ENCODE measurements at places on chromosomes 2 and 18.

GRCh38 chr2:98623657-98624056 lies 15.3 kb downstream of the UNC50 start:
- no peak for DNase-seq

DNA sequence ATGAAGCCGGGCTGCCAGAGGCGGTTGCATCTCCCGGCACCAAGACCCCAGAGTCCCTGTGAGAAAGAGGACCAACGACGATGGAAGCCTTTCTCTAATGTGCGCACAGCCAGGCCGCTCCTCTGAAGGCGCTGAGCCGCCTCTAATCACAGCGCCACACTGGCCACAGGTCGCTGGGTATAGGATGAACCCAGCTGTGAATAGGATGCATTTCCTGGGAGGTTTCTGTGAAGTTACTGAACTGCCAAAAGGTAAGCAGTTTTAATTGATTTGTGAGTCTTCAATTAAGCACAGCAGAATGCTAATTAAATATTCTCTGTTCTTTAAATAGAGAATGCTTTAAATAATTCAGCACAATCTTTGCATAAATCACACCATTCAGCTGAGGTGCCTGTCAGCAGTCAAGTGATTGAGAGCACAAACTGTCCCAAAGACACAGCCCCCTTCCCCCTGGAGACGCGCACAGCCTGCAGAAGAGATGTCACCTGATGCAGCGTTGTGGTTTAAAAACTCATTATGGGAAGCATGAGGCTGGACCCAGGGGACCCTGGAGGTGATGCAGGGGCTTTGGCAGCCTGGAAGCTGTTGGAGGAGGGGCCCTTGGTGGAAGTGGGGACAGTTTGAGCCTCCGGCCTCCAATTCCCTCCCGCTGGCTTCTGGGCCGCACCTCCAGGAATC lies 98.1 kb downstream of the RTP5 start:
- DNase-seq: no peak

- peak; percentile 47 for DNase-seq
Measured at GRCh38 chr2:158457826-158458616, 1.3 kb downstream of the PKP4 start.

DNA sequence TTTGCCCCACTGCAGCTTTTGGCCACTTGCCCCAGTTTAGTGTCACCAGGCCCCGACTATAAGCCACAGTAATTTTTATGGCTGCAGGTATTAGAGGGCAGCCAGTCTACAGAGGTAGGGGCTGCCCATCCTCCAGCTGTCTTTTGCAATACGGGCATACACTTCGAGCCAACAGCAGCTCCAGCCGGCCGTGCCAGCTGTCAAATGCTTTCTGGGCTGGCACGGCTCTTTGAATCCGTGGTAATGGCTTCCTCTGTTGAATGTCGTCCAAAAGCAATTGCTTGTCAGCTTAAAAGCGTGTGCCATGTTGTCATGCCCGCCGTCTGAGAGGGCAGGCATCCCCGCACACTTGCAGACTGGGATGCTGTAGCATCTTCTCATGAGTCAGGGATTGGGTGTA lies 41.3 kb downstream of the BCL2L11 start:
- no peak for DNase-seq

- no peak for DNase-seq
Measured at GRCh38 chr2:41119489-41119888, 667.6 kb upstream of the SLC8A1 start.

DNA sequence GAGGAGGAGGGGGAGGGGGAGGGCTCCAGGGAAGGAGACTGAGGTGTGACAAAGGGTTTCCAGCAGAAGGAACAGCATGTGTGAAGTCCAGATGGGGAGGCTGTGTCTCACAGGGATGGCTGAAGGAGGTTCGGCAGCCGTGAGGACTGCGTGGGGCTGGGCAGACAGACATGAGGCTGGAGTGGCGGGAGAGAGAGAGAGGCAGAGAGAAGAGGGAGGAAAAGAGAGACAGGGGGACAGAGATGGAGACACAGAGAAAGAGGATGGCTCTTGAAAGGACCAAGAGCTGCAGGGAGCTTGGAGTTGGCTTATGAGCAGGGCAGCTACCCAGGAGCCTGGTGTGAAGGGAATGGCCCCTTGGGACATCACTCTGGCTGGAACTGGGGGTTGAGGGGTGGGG lies 138.9 kb upstream of the ASB18 start:
- DNase-seq: no peak

DNA sequence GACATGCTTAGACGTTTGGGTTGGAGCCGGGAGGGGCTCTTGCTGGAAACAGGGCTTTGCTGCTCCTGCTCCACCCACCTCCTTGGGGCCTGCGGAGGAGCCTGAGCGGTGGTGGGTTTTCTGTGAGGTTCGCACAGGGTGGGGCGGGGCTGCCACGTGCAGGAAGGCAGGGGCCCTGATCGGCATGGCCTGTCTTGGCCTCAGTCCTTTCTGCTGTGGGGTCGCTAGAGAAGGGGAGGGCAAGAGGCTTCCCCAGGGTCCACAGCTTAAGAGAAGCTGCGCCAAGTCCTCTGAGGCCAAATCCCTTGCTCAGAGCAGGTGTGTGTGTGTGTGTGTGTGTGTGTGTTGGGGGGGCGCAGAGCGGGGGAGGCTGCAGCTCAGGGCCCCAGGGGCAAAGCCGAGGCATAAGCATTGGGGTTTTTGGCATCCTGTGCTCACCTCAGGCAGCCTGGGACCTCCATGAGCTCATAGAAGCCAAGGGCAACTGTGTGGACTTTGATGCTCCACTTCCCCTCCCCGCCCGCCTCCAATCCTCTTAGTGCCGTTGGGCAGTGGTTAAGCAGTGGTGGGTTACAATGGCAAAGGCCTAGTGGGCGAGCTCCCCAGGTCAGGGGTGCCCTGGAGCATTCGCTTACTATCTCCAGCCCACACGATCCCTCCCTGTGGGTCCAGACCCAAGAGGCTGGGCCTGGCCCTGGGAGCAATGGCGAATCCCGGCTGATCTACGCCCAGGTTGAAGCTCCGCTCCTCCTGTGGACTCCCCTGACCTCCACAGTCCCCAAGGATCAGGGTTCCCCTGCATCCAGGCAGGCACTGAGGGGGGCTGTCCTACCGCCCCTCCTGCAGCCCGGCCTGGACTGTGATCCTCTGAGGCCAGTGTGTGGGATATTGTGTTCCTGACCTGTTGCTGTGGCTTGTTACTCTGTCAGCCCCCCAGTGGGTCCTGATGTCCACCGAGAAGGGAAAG lies 28.9 kb downstream of the TOGARAM2 start:
- no peak for DNase-seq

- no peak for DNase-seq
Measured at GRCh38 chr2:85998071-85998991, 107.4 kb downstream of the POLR1A start.

DNA sequence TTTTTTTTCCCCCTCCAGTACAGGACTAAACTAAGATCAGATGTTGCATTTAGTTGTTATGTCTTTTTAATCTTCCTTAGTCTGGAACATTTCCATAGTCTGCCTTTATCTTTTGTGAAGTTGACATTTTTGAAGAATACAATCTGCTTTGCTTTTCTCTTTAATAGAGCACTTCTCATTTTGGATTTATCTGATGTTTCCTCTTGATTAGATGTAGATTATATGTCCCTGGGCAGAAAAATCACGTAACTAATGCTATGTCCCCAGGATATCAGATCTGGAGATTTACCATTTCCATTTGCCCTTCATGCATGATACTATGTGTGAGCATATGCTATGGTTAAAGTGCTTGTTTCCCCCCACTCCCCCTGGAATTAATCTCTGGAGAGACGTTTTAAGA lies 6.2 kb downstream of the ZNF638 start:
- DNase-seq: no peak

DNA sequence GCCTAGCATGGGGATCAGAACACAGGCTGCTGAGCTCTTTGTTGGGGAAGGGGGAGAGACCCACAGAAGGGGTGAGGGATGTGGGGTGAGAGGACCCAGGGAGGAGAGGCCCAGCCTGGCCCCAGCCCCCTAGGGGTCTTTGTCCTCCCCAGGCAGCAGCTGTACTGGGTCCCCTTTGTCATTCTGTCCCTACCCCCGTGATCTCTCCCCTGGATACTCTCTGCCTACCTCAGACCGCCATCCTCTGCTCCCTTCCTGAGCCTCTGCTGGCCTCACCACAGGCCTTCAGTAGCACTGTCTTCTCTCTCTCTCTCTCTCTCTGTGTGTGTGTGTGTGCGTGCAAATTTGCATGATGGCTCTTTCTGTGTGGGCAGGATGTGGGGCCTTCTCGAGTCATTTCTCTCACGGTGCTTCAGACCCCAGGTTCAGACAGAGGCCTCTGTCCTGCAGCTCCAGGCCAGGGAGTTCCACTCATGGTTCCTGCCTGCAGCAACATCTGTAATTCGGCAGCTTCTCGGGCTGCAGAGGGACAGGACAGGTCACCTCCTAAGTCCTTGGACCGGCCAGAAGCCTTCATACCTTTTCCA lies 1.4 kb downstream of the PSD4 start:
- DNase-seq: no peak

DNA sequence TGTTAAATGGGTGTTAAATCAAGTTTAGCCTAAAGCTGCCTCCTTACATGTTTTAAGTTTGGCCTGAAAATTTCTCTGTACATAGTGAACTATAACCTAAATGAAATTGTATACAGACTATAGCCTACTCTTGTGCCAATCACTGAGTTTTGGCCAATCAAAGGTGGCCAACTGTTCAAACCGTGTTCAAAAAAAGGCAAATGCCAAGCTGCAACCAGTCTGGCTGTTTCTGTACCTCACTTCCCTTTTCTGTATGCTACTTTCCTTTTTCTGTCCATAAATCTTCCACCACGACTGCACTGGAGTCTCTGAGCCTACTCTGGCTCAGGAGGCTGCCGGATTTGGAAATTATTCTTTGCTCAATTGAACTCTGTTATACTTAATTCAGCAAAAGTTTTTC lies 121.0 kb downstream of the SPOPL start:
- no peak for DNase-seq

DNA sequence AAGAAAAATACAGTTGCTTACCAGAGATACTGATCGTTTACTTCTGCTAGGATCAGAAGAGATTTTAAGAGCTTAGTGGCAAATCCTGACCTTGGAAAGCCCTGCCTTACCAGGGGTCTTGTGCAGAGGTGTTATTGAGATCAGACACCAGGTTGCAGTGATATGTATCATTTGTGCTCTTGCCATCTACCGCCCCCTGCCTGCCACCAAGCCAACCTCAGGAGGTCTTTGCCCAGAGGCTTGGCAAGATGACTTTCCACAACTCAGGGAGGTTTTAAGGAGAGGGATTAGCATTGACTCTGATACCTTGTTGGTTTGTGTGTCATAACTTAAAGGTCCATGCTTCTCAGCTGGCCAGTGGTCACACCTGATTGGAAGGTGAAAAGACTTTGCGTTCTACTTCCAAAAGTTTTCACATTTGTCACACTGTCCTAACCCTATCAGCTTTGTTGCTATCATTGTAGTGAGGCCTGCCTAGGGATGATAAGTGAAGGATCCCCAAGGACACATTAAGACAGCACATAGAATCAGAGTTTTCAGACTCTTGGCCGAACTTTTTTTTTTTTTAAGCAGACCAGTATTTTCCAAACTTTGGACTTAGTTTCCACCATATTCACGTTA lies 46.2 kb upstream of the MGAT5 start:
- DNase-seq: peak; percentile 53

DNA sequence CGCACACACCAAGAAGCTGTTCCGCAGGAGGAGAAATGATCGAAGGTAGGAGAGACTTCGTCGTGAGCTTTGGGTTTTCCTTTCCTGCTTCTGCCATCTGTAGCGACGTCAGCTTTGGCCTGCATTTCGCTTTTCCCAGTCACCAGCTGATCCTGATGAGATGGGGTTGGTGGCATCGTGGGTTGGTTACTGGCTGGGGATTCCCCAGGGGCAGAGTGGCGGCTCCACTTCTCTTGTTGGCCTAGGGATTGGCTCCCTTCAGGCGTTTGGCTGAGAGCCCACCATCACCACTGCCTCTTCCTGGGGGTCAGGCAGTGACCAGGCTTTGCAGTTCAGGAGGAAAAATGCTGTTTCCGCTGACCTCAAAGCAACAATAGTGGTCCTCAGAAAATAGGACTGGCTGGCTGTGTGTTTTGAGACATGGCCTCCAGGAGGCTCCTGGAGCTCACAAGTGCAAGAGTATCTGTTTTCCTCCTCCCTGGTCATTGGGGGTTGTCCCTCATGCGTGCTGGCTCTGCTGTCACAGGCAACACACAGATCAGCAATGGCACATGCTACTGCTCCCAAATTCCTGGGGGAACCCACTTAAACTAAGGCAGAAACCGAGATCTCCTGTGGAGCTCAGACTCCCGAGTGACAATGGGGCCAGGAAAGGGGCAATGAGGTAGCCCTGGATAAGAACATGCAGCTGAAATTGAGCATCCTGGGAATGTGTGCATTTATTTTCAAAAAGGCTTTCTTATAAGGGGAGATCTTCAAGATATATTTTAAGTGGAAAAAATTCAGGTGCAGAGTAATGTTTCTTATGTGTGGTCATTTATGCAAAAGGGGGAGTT lies 173.0 kb downstream of the CTIF start:
- DNase-seq: no peak

GRCh38 chr2:190695739-190696138 lies 46.9 kb downstream of the NAB1 start:
- no peak for DNase-seq

- DNase-seq: no peak
Measured at GRCh38 chr2:33645861-33646260, 46.8 kb upstream of the FAM98A start.

DNA sequence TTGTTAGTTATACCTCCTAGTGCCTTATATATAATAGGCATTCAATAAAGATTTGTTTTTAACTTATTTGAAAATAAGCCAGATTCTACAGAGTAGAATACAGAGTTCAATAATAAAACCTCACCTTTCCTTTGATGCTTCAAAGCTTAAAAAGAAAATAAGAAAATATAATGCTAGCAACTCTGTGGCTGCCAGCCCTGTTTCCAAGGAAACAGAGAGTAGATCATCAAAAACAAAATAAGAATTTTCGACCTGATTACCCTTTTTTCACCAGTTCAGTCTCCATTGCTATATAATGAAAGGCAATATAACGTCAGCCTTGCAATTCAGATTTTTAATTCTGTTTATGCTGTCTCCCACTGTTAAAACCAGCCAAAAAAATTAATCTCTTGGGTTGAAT lies 8.9 kb upstream of the PGAP1 start:
- no peak for DNase-seq

GRCh38 chr2:111638274-111638877 lies 245.6 kb downstream of the ANAPC1 start:
- DNase-seq: no peak

Data from stimulated activated CD4-positive, alpha-beta T cell treated with anti-CD3 and anti-CD28 coated beads, Interleukin-1b, Interleukin-23, amount 100 ng/mL, for 4 hours (primary cell).